Midbrain (tissue), 1 donor: ENCODE measurements at places on chromosomes 12 and 14.

DNA sequence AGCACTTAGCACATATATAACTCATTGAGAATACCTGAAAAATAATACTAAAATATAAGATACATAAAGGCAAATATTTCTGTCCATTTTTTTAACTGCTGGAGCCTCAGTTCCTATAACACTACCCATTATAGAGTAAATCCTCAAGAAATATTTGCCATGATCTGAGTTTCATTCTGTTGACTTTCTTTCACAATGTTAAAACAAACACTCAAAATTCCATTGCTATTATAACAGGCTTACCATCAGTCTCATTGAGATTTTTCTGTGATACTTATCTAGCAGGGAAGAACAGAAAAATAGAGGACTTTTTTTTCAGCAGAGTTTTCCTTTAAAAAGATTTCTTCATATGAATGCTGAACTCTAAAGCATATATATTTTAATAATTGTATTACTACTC is 24.5 kb downstream of the LMO3 start:
- DNase-seq, result no peak

- no peak for DNase-seq
These were observed 1.6 kb downstream of the CBLN3 start for GRCh38 chr14:24427537-24428508.

DNA sequence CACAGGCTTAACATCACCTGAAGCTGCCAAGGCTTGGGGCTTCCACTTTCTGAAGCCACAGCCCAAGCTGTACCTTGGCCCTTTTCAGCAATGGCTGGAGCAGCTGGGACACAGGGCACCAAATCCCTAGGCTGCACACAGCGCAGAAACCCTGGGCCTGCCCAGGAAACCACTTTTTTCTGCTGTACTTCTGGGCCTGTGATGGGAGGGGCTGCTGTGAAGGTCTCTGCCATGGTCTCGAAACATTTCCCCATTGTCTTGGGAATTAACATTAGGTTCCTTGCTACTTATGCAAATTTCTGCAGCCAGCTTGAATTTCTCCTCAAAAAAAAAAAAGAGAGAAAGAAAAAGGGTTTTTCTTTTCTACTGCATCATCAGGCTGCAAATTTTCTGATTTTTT is 219.1 kb downstream of the RPL10L start:
- DNase-seq, result no peak

- no peak for DNase-seq
These were observed 80.3 kb downstream of the ESRRB start for GRCh38 chr14:76456200-76456599.

DNA sequence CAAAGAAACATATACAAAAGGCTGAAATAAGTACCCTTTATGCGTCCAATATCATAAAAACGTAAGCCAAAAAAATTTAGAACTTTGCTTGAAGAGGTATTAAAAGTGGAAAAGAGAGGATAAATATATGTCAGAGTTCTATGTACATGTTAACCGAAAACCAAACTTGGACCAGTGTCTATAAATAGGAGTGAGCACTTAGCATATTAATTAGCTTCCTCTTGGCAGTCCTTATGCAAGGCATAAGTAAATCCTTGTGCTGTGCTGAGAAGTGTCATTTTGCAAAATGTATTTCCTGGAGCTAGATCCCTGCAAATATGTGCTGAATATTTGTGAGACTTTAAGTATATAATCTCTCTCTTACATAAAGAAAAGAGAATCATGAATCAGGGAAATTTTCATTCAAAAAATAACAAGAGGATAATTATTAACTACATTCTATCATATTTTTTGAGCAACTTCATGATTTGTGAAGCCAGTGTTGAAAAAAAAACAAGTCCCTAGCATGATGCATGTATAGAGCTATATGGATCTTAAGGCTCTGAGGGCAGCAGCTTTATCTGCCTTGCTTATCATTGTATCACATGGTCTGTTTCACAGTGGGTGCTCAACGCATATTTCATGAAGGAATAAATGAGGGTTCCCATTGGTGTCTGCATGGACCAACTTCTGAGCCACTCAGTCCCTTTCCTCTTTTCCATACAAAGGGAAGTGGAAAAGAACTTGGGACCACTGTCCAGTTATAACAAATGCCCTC is 326.1 kb downstream of the PDZRN4 start:
- DNase-seq, result no peak

- DNase-seq, result no peak
These were observed 216.1 kb downstream of the PPM1H start for GRCh38 chr12:62718762-62719426.

DNA sequence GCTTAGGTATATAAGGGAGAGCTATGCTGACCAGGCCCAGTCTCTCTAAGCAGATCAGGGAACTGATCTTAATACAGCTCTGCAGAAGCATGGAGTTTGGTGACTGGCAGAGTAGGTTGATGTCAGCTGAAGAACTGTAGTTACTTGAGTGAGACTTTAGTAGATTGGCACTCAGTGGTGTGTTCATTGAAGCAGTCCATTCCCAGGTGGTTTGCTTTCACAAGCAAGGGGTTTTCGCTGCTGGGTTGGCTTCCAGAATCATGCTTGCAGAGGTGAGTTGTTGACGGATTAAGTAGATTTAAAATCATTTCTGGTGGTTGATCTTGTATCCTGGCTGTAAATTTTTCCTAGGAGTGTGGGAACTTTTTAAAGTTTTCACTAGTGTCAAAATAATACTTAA is 6.5 kb upstream of the DHRS7 start:
- DNase-seq, result no peak

- peak; percentile 16 for DNase-seq
These were observed 54.3 kb downstream of the HMGA2 start for GRCh38 chr12:65878540-65878939.

DNA sequence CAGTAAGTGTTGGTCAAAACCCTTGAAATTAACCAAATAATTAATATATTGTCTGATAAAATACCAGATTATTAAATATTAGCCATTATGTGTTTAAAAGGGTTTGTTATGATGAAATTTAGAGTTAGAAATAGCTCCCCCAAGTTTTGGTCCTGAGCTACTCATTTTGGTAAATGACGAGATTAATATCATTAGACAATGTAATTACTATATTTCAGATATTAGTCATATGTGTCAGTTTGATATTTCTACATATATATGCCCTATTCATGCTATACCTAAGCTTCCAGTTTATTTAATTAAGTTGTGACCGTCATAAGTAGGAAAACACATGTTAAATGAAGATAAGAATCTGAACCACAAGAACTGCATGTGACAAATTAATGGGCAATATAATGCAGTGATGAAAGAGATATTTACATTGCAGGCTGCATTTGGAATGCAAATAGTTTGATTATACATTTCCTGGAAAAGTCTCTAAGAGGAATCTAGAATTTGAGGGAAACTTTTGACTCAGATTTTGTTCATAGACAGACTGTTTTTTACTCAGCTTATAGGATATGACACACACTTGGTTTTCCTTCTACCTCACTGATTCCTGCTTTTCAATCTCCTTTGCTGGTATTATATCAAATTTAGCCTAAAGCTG is 70.5 kb downstream of the TBC1D30 start:
- no peak for DNase-seq

DNA sequence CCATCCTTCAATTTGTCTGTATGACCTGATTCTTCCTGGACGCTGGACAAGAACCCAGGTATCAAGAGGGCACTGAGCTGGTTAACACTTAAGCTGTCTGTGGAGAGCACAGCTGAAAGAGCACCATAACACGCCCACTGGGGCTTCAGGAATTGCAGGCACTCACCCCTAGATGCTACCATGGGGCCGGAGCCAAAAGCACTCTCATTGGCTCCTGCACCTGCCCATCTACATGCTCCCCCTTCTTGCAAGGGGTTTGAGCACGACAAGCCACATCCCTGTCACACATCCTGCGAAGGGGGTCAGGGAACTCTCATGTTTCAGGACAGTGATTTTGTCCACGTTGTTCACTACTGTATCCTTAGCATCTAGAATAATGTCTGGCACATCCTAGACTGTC is 35.1 kb upstream of the TBC1D15 start:
- DNase-seq, result no peak

DNA sequence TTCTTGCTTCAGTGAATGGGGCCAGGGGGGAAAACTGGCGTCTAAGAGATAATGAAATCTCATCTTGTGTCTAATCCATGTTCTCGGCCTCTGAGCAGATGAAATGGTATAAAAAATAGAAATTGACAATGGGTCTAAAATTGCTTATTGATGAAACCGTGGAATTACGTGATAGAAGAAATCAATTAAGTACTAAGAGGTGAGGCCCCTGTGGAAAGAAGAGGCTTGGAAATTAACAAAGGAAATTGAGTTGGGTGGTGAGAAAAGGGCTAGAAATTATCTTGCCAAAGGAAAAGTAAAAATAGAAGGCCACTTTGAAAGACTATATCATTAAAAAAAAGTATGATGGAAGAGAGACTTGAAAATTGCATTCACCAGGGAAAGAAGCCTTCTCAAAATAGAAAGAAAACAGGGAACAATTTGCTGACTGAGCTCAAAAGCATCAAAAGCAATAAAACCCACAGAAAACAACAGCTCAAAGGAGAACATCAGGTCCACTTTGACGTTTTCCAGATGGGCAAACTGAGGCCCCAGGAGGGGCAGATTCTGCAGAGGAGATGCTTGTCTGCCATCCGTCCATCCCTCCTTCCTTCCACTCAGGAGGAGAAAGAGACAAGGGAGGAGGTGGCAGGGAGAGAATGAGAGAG is 226.1 kb upstream of the RTL1 start:
- no peak for DNase-seq

DNA sequence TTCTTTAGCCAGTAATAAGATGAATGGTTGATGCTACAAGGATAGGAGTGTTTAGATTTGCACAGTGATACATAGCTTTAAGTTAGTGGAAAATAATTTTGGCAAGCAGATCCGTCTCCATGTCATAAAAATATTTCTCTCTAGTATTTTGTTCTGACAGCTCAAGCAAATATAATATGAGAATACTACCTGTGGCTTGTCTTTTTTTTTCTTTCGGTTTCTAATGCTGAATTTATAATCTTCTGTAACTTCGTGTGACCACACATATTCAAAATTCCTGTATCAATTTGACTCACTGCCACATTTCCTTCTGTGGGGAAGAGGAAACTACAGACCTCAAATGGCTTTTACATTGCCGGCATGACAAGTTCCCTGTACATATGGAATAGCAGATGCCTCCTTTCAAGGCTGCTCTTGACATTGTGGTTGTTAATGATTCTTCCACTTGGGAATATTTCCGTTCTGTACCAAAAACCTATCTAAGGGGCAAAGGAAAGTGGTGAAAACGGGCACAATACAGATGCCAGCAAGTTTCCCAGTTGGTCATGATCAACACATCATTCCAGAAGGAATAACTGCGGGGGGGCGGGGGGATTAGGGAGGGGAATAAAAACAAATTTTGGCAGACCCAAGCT is 103.6 kb upstream of the CCDC91 start:
- no peak for DNase-seq

GRCh38 chr12:95147866-95148265 is 69.4 kb downstream of the FGD6 start:
- no peak for DNase-seq

- DNase-seq, result no peak
These were observed 2.9 kb upstream of the DYRK2 start for GRCh38 chr12:67645601-67646000.

DNA sequence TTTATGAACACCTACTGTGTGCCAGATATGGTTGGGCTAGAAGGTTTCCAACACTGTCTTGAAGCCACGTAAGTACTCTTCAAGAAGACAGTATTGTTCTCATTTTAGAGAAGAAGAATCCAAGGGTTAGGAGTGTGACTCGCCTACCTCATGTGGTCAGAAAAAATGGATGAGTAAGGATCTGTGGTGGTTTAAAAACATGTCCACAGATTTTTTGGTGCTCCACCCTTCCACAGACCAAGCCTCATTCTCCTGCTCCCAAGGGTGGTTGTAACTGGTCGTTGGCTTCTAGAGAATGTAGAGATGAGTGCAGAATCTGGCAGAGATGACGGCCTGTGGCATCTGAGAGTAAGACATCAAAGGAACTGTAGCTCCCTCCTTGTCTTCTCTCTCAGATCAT is 30.3 kb upstream of the TTC7B start:
- DNase-seq, result no peak

- DNase-seq, result no peak
These were observed 47.5 kb upstream of the PPP1R12A start for GRCh38 chr12:79982086-79983062.

GRCh38 chr14:57346741-57347140 is 43.6 kb upstream of the NAA30 start:
- DNase-seq, result no peak

DNA sequence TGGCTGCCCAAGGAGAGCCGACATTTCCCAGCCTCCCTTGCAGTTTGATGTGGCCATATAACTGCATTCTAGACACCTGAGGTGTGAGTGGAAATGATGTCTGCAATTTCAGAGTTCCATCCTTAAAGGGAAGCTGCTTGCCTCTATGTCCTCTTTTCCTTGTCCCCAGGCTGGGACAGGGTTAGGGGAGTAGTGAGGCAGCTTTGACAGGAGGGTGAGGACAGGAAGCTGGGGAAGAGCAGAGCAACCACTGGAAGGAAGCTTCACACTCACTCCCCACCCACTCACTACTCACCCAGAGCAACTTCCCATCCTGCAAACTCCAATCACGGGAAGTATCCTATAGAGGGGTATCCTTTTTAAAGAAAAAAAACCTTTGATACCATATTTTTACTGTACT is 28.9 kb upstream of the LTA4H start:
- DNase-seq, result no peak
